ENCODE measurements at places on chromosomes 2 and 18.

GRCh38 chr2:23012499-23012898, 372.5 kb upstream of the KLHL29 start:
- ATAC-seq: no peak

DNA sequence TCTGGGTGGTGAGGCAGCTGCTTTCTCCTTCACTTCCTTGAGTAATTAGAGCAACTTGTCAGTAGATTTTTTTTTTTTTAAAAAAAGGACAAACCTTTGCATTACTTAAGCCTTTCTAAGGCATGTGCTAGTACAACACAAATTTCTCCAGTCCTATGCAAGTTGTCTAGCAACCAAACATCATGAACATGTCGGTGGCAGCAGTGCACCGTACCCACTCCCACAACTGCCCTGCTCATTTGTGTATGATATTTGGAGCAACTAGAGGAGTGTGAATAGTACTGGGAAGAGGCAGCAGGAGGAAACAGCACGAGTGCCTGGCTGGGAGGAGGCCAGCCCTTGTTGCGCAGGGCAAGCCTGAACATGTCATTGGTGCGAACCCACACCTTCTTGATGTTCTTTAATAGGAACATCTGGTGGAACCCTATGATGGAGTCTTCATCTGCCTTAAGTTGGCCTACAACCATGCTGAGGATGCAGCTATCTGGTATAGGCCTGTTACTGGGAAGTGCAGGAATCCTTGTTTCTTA, 238.3 kb downstream of the TDRD15 start:
- no peak for ATAC-seq

GRCh38 chr2:42547446-42548295, 20.8 kb upstream of the MTA3 start:
- no peak for ATAC-seq

GRCh38 chr2:191611614-191612013, 66.3 kb upstream of the NABP1 start:
- no peak for ATAC-seq

- ATAC-seq: no peak
Observed at GRCh38 chr2:26786207-26787028, 562 bp downstream of the CENPA start.

- ATAC-seq: no peak
Observed at GRCh38 chr2:95323347-95324155, 26.4 kb downstream of the KCNIP3 start.

- ATAC-seq: no peak
Observed at GRCh38 chr2:169891593-169892298, 64.5 kb downstream of the UBR3 start.

GRCh38 chr2:180003559-180003958, 3.5 kb downstream of the CWC22 start:
- no peak for ATAC-seq

DNA sequence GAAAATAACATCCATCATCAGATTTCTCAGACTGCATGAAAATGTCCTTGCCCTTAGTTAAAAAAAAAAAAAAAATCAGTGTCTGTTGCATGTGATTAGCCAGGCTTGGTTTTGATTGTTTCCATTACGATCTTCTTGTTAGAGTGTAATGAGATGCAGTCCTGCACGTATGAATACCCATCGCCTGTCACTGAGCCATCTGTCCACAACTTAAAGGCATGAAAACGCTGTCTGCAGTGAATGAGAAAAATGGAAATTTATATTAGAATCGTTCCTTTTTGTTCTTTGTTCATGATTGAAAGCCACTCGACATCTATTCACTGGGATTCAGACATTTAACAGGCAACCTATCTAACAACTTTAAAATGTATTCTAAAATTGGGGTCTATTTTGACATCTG, 521.7 kb upstream of the SPHKAP start:
- no peak for ATAC-seq

- ATAC-seq: no peak
Observed at GRCh38 chr2:66464930-66465637, 30.2 kb downstream of the MEIS1 start.

DNA sequence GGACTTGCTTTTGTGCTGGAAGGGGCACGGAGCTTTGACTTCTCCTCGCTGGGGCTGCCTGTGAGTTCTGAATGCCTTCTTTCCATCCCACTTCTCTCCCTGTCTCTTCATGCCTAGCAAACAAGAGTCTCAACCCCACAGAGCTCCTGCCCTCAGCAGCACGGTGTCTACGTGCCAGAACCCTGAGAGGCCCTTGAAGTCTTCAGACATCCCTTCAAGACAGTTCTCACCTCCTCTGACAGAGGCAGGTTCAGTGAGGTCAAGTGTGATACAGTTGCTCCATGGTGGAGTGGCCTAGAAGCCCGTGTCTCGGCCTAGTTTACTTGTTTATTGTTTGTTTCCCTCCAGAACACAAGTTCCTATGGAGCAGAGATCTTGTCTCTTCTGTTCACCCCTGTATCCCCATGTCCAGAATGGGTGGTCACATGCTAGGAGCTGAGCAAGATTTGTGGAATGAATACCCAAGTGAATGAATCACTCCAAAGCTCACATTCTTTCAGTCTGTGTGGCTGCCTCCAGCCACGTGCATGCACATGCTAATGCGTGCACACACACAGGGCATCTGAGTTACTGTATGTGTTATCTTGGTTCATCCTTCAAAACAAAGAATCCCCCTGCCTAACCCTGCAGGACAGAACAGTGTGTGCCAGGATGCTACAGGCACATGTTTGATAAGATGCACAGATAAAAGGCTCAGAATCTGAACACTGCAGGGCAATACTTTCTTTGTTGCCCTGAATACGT, 391.6 kb downstream of the NBAS start:
- ATAC-seq: no peak

GRCh38 chr2:65165558-65165957, 35.7 kb upstream of the RAB1A start:
- ATAC-seq: no peak
